LoVo (cell line): ENCODE measurements at places on chromosomes 11 and 22.

GRCh38 chr11:95344932-95345642, 114.1 kb upstream of the SESN3 start:
- no peak for DNase-seq

- peak; percentile 74 for DNase-seq
These were observed 8.3 kb downstream of the GAL3ST1 start for GRCh38 chr22:30566125-30566524.

- no peak for DNase-seq
These were observed 71.4 kb upstream of the LINC01488 start for GRCh38 chr11:69409812-69410645.

GRCh38 chr22:25493794-25494193, 70.7 kb upstream of the GRK3 start:
- DNase-seq, result no peak

DNA sequence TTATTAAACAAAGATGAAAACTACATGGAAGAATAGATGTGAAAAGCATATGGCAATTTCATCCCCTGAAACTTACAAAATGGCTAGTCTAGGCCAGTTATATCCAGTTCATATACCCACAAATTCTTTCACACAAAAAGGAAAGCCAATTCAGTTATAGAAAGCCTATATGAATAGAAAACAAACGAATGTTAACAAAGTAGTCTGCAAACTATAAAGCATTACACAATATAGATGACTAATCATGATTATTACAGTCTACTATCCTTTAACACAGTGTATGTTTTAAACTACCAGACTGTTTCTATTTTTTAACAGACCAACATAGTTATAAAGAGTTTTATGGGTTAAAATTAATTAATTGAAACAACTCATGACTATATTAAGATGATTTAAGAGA, 12.1 kb downstream of the DCUN1D5 start:
- no peak for DNase-seq

GRCh38 chr22:38613588-38613987, 42.6 kb downstream of the FAM227A start:
- no peak for DNase-seq

- DNase-seq, result no peak
These were observed 13.3 kb upstream of the SERPINH1 start for GRCh38 chr11:75548595-75549272.

- DNase-seq, result no peak
These were observed 241.6 kb downstream of the FAM76B start for GRCh38 chr11:95547976-95548375.

DNA sequence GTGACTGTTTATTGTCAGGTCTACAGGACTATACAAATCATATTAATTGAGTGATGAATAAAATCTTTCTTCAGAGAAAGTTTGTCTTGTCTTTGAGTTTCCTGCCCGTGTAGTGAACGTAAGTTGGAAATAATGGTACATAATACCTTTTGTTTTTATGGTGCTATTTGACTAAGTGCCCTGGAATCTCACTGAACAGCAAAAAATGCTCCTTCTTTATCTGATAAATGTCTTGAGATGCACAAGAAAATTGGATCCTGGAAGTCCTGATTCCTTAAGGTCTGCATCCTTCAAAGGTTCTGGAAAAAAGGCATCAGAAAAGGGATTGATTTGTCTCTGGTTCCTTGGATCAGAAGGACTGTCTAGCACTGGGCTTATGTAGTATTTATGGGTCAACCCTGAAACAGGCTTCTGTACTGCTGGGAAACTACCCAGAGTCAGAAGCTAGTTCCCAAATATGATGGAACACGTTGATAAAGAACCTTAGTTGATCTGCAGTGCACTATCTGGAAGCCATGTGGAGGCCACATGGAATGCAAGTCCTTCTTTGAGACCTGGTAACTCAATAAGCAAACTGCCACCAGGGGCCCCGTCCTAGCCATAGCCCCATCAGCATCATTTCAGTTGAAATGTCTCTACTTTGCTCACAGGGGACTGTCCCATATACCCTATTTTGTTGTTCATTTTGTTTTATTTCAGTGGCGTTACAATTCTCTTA, 100.6 kb upstream of the CD44 start:
- DNase-seq, result no peak
